ENCODE measurements at places on chromosomes 12 and 14.
A peak's percentile ranks its signal among the peaks of the same experiment; 100 is the strongest.

DNA sequence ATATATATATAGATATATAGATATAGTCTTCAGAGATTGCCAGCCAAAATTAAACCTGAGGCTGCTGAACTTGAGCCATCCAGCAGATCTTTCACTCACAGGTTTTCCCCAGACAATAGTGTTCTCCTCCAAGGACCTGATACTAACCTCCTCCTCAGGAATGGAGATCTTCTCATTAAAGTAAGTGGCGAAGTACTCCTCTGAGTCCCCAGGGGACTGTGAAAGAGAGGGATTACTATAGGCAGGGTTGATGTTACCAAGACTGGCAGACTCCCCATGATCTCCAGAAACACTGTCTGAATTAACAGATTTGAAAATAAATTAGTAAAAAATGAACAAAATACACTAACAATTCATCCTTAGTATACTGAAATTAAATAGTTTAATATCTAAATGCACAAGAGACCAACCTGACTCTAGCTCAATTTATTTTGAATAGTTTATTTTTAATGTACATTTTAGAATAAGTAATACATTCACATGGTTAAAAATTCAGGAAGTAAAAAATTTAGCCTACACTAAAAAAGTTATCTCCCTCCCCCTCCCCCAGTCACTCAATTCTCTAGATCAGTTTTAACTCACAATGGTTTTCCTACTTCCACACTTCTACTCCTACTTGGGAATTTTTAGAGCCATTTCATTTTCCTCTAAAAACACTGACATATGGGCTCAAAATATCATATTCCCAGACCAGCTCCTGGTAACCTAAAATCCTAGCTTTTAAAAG lies 17.7 kb downstream of the SLC11A2 start:
- no peak for DNase-seq

- DNase-seq: no peak
Observed at GRCh38 chr12:58639318-58639934, 280.9 kb downstream of the LRIG3 start.

GRCh38 chr12:88266806-88267360 lies 124.8 kb downstream of the TMTC3 start:
- DNase-seq: no peak

DNA sequence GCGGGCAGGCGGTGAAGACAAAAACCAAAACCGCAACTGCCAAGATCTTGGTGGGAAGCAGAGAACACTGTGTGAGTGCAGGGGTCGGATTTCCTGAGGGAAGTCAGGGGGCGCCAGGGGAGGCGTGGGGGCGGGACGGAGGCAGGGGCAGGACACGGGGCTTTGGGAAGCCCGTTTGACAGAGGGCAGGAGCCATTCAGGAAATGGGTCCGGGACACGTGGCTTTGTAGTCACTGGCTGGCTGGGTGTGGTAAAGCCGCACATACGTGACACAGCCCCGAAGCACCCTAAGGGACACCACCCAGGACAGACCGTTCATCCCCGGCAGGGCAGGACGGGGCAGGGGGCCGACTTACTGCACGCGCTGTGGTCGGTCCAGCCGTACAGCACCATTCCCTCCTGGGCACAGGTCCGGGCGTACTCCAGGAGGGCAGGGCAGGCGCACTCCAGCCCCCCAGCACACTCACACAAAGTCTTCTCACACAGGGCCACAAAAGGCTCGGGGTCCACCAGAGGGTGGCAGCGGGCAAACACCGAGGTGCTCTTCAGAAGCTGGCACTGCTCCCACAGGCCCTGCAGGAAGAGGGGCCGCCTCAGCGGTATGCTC lies 49.4 kb downstream of the VWF start:
- DNase-seq: peak; percentile 34

DNA sequence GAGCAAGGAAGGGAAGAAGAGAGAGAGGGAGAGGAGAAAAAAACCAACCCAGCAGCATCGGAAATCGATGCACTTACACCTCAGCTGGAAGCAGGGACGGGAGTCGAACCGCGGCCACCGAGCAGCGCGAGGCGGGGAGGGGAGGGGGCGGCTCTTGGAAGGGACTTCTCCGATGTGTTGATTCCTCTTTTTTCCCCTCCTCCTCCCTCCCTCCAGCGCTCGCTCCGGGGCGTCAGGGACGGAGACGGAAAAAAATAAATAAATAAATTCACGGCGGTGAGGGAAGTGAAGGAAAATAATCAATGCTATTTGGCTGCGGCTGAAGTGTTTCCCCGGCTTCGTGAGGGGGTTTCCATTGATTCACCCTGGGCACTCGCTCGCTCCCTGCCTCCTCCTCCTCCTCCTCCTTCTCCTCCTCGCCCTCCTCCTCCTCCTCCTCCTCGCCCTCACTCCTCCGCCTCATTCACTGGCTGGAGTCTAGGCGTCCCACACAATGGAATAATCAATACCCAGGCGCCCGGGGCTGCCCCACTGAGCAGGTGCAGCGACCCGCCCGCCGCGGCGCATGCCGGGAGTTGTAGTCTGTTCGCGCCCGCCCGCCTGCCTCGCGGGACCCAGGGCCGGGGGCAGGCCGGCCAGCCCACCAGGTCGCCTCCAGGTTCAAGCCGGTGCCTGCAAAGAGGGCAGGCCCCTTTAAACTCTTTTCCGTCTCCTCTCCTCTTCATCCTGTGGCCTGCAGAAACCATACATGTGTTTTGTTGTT lies at the start of gene ZFHX2:
TSS of gene ZFHX2 (minus strand) at position 500 of the 763 bp plus-strand sequence. CDS start 16,440 bp downstream, outside the sequence.
- DNase-seq: peak; percentile 88

DNA sequence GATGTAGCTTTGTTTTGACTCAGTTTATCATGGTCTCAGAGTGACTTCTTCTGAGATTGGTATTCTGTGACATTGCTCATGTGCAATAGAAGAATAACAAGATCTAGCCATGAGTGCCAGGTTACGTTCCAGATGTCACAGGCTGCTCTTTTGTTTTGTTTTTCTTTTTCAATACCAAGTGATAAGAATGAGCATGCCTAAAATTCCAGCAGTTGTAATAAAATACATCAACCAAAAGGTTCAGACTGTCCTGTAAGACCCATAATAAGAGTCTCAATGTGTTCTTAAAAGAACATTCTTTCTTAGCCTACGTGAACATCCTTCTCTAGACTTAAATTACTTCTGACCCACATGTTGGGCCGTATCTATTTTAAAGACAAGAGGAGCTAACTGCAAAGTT lies 669.2 kb downstream of the DIO2 start:
- no peak for DNase-seq

- no peak for DNase-seq
Observed at GRCh38 chr14:92532490-92533163, 19.0 kb downstream of the RIN3 start.

- DNase-seq: no peak
Observed at GRCh38 chr14:100594625-100594951, 7.4 kb upstream of the BEGAIN start.

GRCh38 chr14:59044707-59045106 lies 143.8 kb upstream of the DAAM1 start:
- no peak for DNase-seq

DNA sequence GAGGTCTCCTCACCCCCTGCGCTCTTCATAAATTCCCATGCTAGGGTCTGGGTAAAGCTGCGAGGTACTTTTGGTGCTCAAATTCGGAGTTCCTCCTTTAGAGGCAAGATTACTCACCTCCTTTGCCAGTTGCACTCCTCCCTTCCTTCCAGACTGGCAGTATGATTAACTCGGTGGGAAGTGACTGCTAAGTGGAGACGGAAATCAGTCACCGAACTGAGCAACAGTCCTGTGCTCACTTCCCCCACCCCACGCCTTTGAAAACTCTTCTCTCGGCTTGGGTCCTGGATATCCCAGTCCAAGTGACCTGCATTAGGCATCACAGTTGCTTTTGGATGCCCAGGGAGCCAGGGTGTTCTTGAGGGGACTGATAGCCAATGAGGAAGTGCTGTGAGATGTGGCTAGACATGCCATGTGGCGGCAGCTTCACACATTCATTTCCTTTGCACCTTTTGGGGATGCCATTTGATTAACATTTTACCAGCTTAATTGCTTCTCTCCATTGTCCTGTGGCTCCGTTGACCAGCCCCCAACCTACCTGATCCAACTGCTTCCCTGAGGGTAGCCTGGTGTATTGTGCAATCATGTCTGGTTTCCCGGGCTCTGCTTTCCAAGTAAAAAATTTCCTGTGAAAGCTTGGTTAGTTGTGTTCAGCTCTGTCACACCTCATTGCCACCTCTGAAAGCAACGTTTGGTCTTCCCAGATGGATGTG lies 840 bp downstream of the PNP start:
- peak; percentile 87 for DNase-seq

DNA sequence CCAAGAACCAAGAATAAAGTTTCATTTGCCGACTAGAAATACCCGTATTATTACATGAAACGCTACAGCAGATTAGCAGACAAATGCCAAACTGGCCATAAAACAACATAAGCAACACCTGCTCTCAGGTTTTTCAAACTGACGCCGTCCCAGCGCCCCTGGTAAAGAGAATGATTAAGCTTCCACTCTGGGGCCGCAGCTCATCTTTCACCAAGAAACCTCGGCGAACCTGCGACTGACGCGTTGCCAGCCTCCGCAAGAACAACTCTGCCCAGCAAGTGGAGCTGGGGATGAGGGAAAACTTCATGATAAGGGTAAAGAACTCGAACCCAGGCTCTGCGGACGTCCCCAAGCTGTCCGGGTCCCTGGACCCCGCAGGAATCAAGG lies 530 bp downstream of the ARL1 start:
- peak; percentile 14 for DNase-seq
